WTC11 (cell line): ENCODE measurements at places on chromosomes 11 and 22.

DNA sequence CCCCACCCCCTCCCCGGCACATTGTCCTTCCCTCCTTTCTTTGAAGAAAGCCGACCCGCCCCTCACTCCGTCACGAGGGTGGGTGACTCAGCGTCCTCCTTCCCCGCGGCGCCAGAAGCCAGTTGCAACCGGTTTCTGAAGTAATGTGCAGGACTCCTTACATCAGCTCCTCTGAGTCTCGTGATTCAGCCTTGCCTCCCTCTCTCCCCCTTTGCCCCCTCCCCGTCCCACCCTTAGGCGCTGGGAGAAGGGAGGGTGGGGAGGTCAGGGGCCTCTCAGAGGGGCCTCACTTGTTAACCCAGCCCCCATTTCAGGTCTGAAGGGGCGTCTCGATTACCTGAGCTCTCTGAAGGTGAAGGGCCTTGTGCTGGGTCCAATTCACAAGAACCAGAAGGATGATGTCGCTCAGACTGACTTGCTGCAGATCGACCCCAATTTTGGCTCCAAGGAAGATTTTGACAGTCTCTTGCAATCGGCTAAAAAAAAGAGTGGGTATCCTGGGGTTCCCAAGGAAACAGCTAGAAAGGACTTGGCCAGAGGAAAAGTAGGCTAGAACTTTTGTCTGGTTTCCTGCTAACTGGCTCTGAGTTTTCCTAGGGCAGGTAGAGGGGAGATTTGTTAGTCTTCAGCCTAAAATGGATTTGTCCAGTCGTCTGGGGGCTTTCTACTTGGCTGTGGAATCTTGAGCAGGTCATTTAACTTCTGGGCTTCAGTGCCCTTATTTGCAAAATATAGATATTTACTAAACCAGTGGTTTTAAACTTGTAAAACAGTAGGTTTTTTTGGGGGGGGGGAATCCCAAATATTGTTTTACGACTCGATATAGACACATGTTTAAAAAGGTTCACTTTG is 1.1 kb downstream of the SLC3A2 start:
- DNase-seq = peak; percentile 95

GRCh38 chr11:106381895-106382294 is 304.4 kb downstream of the AASDHPPT start:
- no peak for DNase-seq

- peak; percentile 58 for DNase-seq
These were observed 218.0 kb downstream of the ST3GAL4 start for GRCh38 chr11:126573325-126573978.

DNA sequence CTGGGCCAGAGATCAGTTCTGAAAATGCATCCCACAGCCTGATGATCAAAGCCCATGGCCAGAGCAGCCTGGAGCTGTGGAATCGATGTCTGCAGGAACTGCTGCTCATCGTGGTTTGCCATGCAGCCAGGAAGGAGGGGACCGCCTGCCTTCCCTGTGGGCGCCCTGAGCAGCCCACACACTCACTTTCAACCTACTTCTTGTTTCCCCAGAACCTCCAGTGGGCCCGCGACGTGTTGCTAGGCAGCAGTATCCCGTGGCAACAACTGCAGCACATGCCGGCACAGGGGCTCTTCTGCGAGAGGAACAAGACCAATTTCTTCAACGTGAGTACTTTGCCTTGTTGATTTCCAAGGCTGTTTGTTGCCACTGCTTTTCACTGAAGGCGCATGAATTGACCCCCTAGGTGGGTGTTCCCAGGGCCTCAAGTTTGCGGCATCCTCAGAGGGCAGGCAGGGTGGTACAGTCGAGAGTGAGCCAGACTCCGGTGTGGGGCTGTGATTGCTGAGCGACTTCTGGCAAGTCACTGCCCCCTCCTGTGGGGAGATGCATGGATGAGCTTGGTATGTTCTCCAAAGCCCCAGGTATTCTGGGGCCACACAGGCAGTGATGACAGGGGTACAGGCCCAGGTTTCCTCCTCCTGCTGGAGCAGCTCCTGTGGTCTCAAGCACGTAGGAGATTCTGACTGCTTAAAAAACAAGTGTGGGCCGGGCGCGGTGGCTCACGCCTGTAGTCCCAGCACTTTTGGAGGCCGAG is 47.0 kb upstream of the SUSD2 start:
- DNase-seq = no peak

- no peak for DNase-seq
These were observed 7.8 kb upstream of the ZC3H12C start for GRCh38 chr11:110085255-110085838.

DNA sequence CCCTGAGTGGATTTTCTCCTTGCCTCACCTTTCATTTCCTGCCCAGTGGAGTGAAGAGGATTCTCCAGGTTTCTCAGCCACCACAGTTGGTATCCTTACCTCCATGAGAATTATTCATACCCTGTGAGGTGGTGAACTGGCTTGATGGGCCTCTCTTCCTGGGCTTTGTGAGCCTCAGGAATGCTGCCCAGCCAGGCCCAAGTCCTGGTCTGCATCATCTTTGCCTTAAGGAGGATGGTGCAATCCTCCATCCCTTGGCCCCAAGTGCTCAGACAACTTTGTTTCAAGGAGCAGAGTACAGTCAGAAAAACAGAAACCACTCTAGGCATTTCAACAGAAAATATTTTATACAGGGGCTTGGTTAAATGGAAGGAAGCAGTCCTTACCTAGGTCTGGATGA is 114.2 kb upstream of the CADM1 start:
- no peak for DNase-seq

GRCh38 chr11:57641011-57641807 is 8.5 kb downstream of the YPEL4 start:
- peak; percentile 39 for DNase-seq

DNA sequence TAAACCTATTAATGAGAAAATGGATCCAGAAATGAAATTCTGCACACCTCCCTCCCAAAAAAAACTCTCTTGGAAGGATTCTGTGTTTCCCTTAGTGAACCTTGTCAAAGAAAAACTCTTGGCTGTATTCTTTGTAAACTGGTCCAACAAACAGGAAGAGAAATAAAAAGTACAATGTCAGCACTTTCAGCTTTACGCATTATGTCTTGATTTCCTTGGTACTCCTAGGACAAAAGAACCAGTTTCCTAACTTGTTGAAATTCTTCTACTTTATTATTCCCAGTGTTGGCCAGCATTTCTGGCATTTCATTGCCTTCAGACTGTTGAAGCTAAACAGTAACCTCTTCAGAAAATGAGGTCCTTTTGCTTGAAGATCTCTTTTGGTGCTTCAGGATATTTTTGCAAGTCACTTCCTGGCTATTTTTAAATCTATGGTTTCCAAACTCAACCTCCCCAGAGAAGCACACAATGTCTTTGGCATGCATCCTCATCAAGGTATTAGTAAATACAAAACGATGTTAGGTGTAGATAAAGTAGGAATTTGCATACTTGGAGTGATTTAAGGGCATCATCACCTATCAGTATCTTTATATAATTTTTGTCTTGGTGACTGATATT is 342.7 kb downstream of the AASDHPPT start:
- no peak for DNase-seq

- no peak for DNase-seq
These were observed 72.6 kb downstream of the DEPDC5 start for GRCh38 chr22:31826443-31826842.

- DNase-seq = no peak
These were observed 48.3 kb upstream of the CCDC34 start for GRCh38 chr11:27411328-27411727.

GRCh38 chr11:63683133-63683991 is 2.1 kb downstream of the RTN3 start:
- DNase-seq = no peak

DNA sequence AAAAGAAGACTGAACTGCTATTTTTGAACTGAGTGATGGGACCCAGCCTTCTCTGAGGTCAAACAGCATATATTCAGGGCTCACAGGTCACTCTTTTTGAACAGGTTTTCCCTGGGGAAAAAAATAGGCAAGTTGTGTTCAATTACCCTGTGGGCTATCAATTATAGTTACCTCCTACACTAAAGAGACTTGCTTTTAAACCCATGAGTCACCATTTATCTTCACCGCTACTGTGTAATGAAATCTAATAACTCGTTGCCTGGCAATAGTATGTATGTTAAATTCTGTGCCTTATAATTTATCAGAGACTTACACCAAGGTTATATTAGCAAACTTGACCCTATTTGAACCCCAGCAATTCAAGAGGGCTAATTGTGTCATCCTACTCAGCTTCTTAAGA is 98.5 kb downstream of the CYP2R1 start:
- no peak for DNase-seq

- DNase-seq = no peak
These were observed 23.0 kb downstream of the APLP2 start for GRCh38 chr11:130092661-130093060.

GRCh38 chr11:109747839-109748238 is 325.8 kb downstream of the C11orf87 start:
- DNase-seq = no peak

DNA sequence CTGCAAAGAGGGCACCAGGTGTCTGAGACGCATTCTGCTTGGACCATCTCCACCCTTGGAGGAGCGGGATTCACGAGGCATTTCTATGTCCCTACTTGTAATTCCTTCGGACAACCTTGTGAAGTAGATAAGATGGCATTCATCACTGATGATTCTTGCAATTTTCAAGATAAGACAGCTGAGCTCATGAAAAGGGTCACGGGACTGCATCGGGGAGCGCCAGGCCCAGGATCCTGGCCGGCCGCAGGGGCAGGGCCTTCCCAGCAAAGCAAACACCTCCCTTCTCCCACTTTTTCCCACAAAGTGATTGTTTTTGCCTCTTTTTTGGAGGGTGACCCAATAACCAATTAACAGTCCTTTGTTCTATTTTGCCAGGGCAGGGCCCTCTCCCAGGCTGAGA is 8.4 kb downstream of the LIF start:
- DNase-seq = no peak

DNA sequence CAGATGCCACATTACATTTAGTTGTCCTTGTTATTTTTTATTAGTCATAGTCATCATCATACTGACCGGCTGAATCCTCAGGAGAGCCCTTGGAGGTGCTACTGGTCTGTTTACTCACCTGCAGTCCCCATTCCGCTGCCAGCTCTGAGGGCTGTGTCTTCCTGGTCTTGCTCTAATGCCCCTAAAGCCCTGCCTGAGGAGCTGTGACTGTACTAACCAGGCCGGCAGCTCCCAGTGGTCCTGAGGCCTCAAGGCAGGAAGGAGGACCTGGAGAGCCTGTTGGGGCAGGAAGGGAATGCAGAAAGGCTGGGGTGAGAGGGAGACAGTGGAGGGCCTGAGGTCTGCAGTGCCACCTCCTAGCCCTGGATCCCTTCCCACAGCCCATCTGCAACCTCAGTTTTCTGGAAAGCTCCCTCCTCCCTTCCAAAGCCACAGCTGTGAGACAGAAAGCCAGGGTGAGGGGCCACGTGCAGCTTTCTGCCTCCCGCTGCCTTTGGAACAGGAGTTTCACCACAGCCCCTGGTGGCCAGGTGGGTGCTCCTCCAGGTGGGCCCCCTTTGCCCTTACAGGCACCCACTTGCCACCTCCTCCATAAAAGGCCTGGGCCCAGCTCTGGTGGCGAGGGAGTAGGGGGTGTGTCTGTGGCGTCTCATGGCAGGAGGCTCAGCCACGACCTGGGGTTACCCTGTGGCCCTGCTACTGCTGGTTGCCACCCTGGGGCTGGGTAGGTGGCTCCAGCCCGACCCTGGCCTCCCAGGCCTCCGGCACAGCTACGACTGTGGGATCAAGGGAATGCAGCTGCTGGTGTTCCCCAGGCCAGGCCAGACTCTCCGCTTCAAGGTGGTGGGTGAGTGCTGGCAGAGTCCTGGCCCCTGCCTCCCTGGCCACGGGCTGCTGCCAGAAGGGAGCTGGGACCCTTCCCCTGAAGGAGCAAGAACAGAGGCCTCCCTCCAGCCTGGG is at the start of gene ZP1:
ZP1 (plus strand) TSS at position 632 of the 960 bp plus-strand sequence; CDS start at position 652, 20 bp downstream.
- DNase-seq = no peak

DNA sequence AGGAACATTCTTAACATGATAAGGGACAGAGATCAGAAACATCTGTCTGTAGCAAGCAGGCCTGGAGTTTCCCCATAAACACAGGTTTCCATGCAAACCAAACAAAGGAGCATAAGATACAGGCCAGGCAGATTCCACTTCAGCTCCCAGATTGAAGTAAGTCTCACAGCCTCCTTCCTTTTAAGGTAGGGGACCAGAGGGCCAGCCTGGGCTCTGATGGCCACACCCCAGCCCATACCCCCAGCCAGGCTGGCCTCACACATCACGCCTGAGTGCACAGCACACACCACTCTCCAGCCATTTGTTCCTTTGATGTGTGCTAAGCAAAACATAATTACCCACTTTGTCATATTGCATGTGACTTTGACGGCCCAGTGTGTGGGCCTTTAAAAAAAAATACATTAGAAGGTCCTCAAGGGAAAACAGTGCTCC is 518.7 kb downstream of the NTM start:
- DNase-seq = no peak

- no peak for DNase-seq
These were observed 245.0 kb upstream of the TBCEL start for GRCh38 chr11:120778685-120779490.

- DNase-seq = no peak
These were observed 157.0 kb upstream of the TIMP3 start for GRCh38 chr22:32644252-32645100.

- no peak for DNase-seq
These were observed 58.2 kb downstream of the COMMD9 start for GRCh38 chr11:36230779-36231699.

- no peak for DNase-seq
These were observed 23.4 kb downstream of the CBX7 start for GRCh38 chr22:39129081-39129480.

DNA sequence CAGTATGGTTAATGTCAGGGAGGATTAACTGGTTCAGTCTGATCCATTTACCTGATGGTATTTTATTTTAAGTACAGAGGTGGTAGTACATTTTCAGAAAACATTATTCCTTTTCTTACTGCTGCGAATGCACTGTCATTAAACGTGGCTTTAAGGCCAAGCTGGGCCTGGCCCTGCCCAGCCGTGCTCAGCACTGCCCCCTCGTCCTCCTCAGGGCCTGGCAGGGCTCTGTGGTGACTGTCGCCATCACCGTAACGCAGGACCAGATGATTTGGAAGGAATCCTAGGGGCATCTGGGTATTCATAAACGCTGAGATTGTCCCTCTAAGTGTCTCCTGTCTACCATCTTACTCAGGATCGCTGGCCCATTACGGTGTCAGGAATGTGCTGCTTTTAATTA is 302.0 kb downstream of the TBC1D22A start:
- DNase-seq = no peak

DNA sequence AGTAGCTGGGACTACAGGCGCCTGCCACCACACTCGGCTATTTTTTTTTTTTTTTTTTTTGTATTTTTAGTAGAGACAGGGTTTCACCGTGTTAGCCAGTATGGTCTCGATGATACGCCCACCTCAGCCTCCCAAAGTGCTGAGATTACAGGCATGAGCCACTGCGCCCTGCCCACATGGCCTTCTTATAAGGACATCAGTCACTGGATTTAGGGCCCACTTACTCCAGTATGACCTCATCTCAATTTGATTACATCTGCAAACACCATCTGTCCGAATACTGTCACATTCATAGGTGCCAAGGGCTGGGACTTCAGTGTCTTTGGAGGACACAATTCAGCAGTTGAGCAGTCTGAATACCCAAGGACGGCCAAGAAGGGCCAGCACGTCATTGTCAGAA is 8.2 kb upstream of the PRR5 start:
- no peak for DNase-seq

- DNase-seq = no peak
These were observed 30.5 kb upstream of the PPARA start for GRCh38 chr22:46119729-46120419.

- no peak for DNase-seq
These were observed 122.5 kb downstream of the SERGEF start for GRCh38 chr11:17890325-17890724.
